BJ (cell line): ENCODE measurements at places on chromosomes 3 and 15. TPM values are rescaled to one million over a fixed set of nuclear protein-coding genes. Genes with fewer than 3 reads are reported as not detected.

CPNE9 gene
- polyA plus RNA-seq, result not detected in 2 replicates

- DNase-seq, result no peak
Measured at GRCh38 chr15:60799885-60800284, 320.9 kb upstream of the ICE2 start.

PCLAF gene
- 127 and 143 TPM in 2 replicates for polyA plus RNA-seq

GRCh38 chr3:37808656-37809055 lies 53.0 kb upstream of the CTDSPL start:
- DNase-seq, result no peak

- DNase-seq, result no peak
Measured at GRCh38 chr15:52080706-52081392, 31.7 kb downstream of the BCL2L10 start.

- DNase-seq, result no peak
Measured at GRCh38 chr15:33994005-33994615, 25.8 kb downstream of the CHRM5 start.

DNA sequence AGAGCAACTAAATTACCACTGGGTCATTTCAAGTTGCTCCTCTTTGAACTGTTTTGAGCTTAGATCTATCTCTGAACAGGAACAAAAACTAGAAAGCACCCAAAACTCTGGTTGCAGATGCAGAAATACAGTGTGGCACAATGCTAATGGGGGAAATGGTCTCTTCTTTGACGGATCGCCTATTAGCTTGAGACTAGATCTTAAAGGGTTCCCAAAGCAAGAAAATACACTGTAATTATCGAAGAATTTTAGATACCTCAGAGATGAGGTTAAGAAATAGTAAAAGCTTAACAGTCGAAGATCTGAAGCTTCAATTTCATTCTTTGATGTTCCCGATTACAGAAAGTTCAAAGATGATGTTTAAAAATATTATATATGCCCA lies 818 bp downstream of the PPP1R2 start:
- no peak for DNase-seq

MYO5A gene
- 38.3 and 39.6 TPM in 2 replicates for polyA plus RNA-seq

DNA sequence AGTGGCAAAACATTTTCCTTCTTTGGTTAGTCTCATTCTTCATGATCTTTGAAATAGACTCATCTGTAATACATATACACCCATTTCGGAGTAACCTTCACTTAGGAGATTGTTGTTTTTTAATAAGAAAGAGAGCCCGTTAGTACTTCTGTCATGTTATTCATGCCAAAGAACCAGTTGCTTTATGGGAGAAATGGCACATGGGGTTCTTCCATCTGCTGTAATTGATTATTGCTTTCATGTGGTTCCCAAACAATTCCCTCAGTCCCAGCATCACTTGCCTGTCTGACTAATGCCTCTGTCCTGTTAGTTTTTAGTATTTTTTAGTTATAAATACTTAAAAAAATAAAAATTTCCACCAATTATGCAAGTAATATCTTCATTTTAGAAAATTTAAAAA lies 33.8 kb upstream of the FAH start:
- no peak for DNase-seq

GRCh38 chr3:97692831-97693230 lies 71.7 kb upstream of the ARL6 start:
- DNase-seq, result no peak

DNA sequence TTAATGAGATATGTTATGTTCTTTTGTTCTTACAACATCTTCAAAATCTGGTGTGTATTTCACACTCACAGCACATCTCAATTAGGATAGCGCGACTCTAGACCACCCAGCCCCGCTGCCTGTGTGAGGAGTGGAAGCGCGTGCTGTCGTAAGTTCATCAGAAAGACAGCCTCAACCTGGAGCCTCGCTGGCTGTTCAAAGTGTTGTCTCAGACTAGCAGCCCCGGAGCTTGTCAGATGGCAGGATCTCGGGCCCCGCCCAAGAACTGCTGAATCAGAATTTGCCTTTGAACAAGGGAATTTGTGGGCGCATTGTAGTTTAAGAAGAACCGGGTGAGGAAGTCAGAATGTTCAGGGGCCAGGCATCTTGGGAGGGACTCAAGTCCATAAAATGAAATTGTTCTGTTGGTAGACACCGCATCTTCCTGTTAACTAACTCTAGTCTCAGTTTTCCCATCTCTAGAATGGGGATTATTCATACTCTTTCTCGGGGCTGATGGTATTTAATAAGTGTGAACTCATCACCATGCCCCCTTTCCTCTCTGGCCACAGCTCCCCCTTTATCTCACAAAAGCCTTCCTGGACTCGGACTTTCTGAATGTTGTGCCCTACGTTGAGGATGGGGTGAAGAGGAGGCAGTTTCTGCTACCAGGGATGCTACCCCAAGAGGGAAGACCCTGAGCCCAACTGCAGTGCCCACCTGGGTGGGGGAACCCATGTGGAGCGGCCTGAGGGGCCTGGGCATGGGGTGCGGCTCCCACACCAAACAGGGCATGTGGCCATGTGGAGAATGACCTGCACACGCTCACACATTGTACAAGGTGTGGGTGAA lies 40.4 kb downstream of the BHLHE40 start:
- no peak for DNase-seq

TMEM207 gene
- polyA plus RNA-seq, result not detected in 2 replicates
